ENCODE measurements at places on chromosomes 4 and X.

DNA sequence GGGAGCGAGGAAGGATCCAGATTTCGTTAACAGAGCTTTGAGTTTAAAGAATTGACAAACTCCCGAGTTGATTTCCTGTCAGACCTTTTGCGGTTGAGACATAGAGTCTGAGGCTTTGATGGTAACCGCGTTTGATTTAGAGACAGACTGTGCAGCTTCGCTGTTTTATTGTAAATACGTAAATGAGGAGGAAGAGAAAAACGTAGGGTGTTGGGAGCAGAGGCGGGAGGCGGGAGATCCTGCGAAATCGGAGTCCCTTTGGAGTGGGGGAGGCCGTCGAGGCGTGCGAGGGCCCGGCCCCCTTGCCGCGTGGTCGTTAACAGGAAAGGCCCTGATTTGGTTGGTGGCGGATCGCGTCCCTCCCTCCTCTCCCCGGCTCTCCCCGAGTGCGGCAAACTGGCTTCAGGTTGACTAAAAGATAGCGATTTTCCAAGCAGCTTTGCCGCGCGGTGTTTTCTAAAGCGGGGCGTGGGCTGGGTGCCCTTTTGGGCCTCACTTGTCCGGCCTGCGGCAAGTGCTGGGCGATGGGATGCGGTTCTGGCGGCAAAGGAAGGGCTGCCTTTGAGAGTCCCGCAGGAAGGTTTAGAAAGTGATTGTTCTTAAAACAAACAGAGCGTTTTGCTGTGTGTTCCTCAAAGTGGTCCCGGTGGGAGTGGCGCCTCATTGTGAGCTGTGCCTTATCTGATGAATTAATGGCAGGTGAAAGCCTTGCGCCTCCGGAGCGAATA lies 857 bp downstream of the SCML1 start:
- H3K27me3 ChIP-seq: no peaks in the 10 kb centered on the region
- DNase-seq: peak; percentile 64
- H3K4me1 ChIP-seq: peaks cover 37% of the 10 kb centered on the region
- peak overlapping the region; percentile 92 for H3K4me3 ChIP-seq
- H3K27ac ChIP-seq: peak overlapping the region; percentile 98
- no peaks in the 10 kb centered on the region for H3K36me3 ChIP-seq

DNA sequence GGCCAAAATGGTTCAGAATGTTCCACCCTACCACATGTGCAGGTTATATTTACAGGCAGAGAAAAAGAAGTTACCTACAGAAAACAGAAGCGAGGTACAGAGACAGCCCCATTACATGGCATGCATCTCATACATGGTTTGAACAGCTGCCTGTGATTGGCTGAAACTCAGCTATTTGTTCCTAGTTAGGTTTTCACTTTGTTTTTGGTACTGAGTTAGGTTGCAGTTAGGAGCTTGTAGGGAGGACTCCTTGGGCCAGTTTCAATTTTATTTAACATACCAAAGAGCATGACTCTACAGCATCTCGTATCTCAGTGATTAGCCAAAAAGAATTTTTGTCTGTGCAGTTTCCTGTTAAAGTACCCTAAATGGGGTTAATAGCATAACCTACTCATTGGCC lies 392.0 kb downstream of the MAPK10 start:
- no peaks in the 10 kb centered on the region for H3K27me3 ChIP-seq
- DNase-seq: no peak
- no peaks in the 10 kb centered on the region for H3K4me1 ChIP-seq
- H3K27ac ChIP-seq: no peak overlapping the region
- no peak overlapping the region for H3K4me3 ChIP-seq

DNA sequence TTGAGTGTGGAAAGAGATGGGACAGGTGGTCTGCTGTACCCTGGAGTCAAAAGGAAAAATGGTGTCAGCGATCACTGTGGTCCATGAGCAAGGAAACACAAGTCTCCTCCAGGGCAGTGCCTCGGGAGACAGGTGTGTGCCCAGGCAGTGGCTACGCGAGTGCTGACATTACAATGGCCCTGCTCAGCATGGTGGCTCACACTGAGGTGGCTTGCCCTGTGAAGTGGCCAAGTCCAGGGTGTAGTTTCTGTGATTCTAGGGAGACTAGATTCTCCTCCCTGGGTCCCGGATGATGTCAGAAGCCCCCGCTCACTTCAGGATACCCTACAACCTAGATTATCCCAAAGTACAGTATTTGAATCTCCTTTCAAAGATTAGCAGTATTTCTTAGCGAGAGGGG lies 44.8 kb upstream of the TMEM150C start:
- no peaks in the 10 kb centered on the region for H3K4me1 ChIP-seq
- DNase-seq: no peak
- H3K4me3 ChIP-seq: no peak overlapping the region
- H3K27ac ChIP-seq: no peak overlapping the region
- H3K36me3 ChIP-seq: no peaks in the 10 kb centered on the region
- H3K27me3 ChIP-seq: no peaks in the 10 kb centered on the region

DNA sequence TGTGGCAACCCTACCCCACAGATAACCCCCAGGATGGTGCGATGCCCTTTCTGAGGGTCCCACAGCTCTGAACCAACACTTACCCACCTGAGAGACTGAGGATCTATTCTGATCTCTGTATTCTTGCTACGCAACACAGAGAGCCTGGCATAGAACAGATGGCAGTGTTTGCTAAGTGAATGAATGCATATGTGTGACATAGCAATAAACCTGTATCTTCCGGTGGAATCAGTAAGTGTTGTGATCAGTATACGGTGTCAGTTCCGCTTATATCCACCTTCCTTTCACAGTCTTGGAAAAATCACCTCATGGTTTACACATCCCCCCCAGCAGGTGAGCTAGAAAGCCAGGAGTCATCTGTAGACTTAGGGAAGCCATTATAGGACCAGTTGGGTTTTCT lies 5.9 kb upstream of the HSD17B10 start:
- DNase-seq: no peak
- peak overlapping the region; percentile 71 for H3K4me3 ChIP-seq
- H3K4me1 ChIP-seq: peaks cover 2% of the 10 kb centered on the region
- H3K27ac ChIP-seq: peak overlapping the region; percentile 55

GRCh38 chr4:2492970-2493369 lies 24.1 kb downstream of the RNF4 start:
- H3K27ac ChIP-seq: peak overlapping the region; percentile 36
- H3K4me1 ChIP-seq: peaks cover 30% of the 10 kb centered on the region
- H3K36me3 ChIP-seq: no peaks in the 10 kb centered on the region

DNA sequence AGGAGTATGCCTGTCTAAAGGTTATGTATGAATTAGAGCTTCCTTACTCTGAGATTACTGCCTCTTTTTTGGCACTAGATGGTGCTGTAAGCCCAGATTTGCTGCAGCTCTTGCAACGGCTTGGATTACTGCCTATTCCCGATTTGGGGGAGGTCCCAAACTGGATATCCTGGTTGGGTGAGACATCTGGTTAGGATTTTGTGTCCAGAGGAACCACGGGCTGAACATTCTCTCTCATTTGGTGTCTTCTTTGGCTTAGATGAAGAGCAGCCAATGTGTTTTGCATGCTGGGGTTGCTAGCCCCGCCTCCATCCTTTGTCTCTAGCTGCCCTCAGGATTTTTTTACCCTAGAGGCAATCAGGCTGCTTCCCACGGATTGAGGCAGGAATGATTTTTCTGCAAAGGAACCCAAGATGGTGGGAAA lies 31.9 kb downstream of the F8A1 start:
- H3K36me3 ChIP-seq: no peaks in the 10 kb centered on the region
- H3K4me1 ChIP-seq: no peaks in the 10 kb centered on the region
- H3K27me3 ChIP-seq: peaks cover 3% of the 10 kb centered on the region
- DNase-seq: peak; percentile 23

DNA sequence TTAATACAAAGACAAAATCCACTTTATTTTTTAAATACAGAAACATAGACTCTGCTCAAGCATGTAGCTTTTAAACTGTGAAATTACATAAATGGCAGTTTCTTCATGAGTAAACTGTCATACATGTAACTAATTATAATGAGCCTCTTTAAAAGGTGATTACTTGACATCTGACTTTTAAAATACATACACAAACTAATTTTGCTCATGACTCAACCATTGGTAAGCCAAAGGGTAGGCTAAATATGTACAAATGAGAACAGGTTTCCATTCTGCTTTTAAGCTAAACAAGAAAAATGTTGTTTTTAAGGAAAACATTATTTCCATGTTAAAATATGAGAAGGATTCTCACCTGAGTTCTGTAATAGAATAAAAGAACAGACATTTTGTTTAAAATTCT lies 27.9 kb downstream of the CAMK2D start:
- H3K27ac ChIP-seq: no peak overlapping the region
- no peaks in the 10 kb centered on the region for H3K27me3 ChIP-seq
- DNase-seq: no peak
- peaks cover 17% of the 10 kb centered on the region for H3K36me3 ChIP-seq
- peaks cover 38% of the 10 kb centered on the region for H3K4me1 ChIP-seq

DNA sequence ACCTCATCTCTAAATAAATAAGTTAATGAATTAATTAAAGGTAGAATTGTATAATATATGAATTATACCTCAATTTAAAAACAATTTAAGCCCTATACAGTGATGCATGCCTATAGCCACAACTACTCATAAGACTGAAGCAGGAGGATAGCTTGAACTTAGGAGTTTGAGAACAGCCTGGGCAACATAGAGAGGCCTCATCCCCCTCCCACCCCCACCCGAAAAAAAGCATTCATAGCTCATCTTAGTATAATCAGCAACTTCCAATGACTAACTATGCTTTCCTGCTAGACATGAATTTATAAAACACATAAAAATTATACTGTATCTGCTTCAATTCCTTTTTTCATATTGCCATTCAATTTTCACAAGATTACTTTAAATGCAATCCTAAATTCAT lies 1.6 kb downstream of the LRBA start:
- H3K4me3 ChIP-seq: peak overlapping the region; percentile 100
- H3K36me3 ChIP-seq: peaks cover 21% of the 10 kb centered on the region
- DNase-seq: no peak
- peaks cover 41% of the 10 kb centered on the region for H3K4me1 ChIP-seq
- no peaks in the 10 kb centered on the region for H3K27me3 ChIP-seq
- H3K27ac ChIP-seq: no peak overlapping the region

DNA sequence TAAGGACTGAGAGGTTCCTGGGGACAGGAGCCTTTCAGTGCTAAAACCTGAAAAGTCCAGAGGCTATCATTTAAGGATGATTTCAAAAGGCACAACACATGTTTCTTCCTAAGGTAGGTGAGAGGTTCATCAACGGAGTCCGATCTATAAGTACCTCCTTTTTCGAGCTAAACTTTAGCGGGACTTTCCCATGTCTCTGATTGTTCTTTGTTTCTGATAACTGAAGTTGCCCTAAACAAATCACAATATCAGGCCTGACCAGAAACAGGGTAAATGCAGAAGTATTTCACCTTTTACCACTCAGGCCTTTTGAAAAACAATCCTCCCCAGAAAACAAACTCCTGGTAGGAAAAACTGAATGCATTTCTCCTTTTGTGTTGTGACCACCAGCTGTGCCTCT lies 17.6 kb downstream of the PIR start:
- DNase-seq: no peak
- peaks cover 3% of the 10 kb centered on the region for H3K27me3 ChIP-seq
- no peaks in the 10 kb centered on the region for H3K4me1 ChIP-seq
- no peak overlapping the region for H3K4me3 ChIP-seq

GRCh38 chr4:118775405-118775804 lies 60.5 kb downstream of the SEC24D start:
- no peak overlapping the region for H3K27ac ChIP-seq
- DNase-seq: no peak
- H3K36me3 ChIP-seq: no peaks in the 10 kb centered on the region
- H3K27me3 ChIP-seq: no peaks in the 10 kb centered on the region

GRCh38 chr4:181877329-181877848 lies 365.8 kb upstream of the TENM3 start:
- H3K4me3 ChIP-seq: no peak overlapping the region
- no peak overlapping the region for H3K27ac ChIP-seq
- no peaks in the 10 kb centered on the region for H3K27me3 ChIP-seq
- no peak for DNase-seq
- H3K36me3 ChIP-seq: no peaks in the 10 kb centered on the region

DNA sequence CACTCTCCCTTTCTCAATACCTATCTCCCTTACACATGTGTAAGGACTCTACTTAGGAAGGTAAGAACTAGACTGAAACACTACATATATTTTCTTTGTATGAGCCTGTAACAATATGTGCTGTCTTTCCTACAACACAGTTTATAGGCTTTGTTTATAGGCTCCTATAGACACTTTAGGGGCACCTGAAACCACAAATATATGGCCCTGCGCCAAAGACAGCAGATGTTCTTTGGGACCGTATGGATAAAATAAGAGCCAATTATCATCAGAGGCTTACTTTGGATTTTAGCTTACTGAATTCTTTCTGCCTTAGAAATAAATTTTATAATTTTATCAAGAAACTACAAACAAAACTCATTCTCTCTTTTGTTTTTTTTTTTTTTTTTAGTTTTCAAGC lies 16.6 kb upstream of the CXCL3 start:
- H3K4me1 ChIP-seq: no peaks in the 10 kb centered on the region
- DNase-seq: no peak
- H3K36me3 ChIP-seq: no peaks in the 10 kb centered on the region
- H3K27me3 ChIP-seq: peaks cover 3% of the 10 kb centered on the region

DNA sequence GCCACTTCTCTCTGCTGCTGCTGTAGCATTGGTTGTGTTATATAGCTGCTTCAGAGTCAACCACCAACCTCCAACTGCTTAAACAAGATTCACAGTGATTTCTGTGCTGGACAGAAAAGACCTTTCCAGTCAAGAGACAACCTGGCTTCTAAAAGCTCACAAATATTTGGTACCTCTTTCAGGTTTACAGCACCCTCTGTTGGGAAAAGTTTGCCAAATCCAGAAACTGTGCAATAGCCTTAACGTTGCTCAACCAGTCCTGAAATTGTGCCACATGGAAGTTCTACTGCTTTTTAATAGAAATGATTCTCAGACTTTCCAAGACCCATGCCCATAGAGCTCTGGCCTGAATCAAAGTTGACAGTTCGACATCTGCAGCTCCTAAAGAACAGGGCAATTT lies 842.1 kb upstream of the HTR2C start:
- no peaks in the 10 kb centered on the region for H3K36me3 ChIP-seq
- peaks cover 19% of the 10 kb centered on the region for H3K4me1 ChIP-seq
- H3K27ac ChIP-seq: no peak overlapping the region
- no peak overlapping the region for H3K4me3 ChIP-seq
- DNase-seq: no peak

GRCh38 chr4:175413561-175413960 lies 398.5 kb downstream of the GPM6A start:
- DNase-seq: no peak
- H3K27ac ChIP-seq: no peak overlapping the region
- peaks cover 6% of the 10 kb centered on the region for H3K27me3 ChIP-seq
- no peaks in the 10 kb centered on the region for H3K36me3 ChIP-seq
- H3K4me1 ChIP-seq: no peaks in the 10 kb centered on the region
